ENCODE measurements at places on chromosomes 4 and X. TPM values are rescaled to one million over a fixed set of nuclear protein-coding genes. Genes with fewer than 3 reads are reported as not detected.

Gene PTPN13
- polyA plus RNA-seq: not detected

Gene PPP1R2C
- polyA plus RNA-seq: 2.3 TPM

GRCh38 chr4:30642567-30642966 is 77.6 kb upstream of the PCDH7 start:
- no peak for DNase-seq
- H3K4me1 ChIP-seq: no peaks in the 10 kb centered on the region
- H3K27me3 ChIP-seq: no peaks in the 10 kb centered on the region
- no peak overlapping the region for H3K27ac ChIP-seq

Gene XK
- not detected for polyA plus RNA-seq

DNA sequence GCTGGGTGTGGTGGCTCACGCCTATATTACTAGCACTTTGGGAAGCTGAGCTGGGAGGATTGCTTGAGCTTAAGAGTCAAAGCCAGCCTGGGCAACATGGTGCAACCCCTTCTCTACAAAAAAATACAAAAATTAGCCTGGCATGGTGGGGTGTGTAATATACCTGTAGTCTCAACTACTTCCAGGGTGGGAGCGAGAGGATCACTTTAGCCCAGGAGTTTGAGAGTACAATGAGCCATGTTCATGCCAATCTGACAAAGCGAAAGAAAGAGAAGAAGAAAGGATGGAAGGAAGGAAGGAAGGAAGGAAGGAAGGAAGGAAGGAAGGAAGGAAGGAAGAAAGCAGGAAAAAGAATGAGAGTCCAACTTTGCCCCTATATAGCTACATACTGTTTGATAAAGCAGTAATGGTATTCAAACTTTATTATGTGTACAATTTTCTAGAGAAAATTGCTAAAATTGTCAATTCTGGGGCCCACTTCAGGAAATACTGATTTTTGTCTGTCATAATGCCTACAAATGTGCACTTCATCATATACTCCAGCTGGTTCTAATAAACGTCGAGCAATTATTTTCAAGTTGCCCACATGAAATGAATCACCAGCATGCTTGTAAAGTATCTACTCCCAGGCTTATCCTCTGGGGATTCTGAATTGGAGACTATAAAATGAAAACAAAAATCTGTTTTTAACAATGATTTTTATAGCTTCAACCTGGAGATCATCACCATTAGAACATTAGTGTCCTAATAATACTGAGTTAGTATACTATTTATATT is 132.3 kb downstream of the NDST4 start:
- no peak overlapping the region for H3K27ac ChIP-seq
- no peaks in the 10 kb centered on the region for H3K36me3 ChIP-seq
- no peak overlapping the region for H3K4me3 ChIP-seq
- no peak for DNase-seq
- H3K27me3 ChIP-seq: no peaks in the 10 kb centered on the region

DNA sequence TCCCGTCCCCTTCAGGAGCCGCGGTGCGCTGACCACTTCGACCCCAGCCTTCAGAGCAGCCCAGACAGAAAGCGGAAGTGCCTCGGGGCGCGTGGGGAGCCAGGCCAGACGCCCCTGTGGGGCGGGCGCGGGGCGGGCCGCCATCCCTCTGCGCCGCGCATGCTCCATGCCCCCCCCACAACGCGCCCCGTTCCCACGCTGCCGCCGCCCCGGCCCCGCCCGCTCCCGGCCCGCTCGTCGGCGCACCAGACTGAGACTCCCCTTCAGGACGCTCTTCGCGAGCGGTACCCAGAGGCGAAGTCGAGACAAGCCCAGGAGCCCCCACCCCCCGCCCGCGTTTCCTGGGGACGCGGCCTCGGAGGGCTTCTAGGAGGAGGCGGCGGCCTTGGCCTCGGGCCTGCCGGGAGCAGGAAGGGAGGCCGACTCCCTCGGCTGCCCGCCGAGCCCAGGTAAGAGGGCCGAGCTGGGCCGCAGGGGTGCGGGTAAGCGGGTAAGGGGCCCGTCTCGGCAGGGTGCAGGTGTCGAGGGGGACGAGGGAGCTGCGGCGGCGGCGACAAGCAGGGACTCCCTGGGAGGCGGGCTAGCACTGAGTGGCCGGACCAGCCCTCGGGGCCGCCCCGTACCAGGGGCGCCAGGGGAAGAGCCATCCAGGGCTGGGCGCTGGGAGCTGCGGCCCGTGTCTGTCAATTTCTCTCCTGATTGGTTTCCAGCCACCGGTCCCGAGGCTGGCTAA is at the start of gene ZFP92:
Gene ZFP92 (plus strand): TSS at position 218 of the 733 bp plus-strand sequence. CDS start 6,851 bp downstream, outside the sequence.
- peaks cover 11% of the 10 kb centered on the region for H3K4me1 ChIP-seq
- H3K27me3 ChIP-seq: peaks cover 2% of the 10 kb centered on the region
- no peaks in the 10 kb centered on the region for H3K36me3 ChIP-seq
- H3K27ac ChIP-seq: no peak within 1 kb of the TSS

DNA sequence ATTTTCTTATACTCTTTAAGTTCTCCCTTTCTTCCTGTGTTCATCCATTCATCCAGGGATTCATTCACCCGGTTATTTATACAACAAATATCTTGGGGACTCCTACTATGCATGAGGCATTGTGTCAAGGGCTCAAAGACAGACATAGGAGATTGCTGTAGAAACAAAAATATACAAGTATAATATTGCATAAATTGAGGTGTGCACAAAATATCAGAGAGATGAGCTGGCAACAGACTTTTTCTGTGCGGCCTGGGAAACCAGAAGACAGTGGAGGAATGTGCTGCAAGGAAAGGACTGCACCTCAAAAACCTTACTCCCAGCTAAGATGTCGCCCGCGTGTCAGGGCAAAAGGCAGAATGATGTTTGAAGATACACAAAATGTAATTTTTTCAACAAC is 9.6 kb downstream of the OTOP1 start:
- H3K4me3 ChIP-seq: no peak overlapping the region
- DNase-seq: no peak
- H3K36me3 ChIP-seq: no peaks in the 10 kb centered on the region
- peaks cover 21% of the 10 kb centered on the region for H3K27me3 ChIP-seq
- no peaks in the 10 kb centered on the region for H3K4me1 ChIP-seq
- no peak overlapping the region for H3K27ac ChIP-seq

Gene TMEM156
- 26.9 TPM for polyA plus RNA-seq

GRCh38 chr4:113335746-113336145 is 286.3 kb downstream of the ANK2 start:
- H3K27ac ChIP-seq: no peak overlapping the region
- no peaks in the 10 kb centered on the region for H3K4me1 ChIP-seq
- H3K27me3 ChIP-seq: no peaks in the 10 kb centered on the region
- no peak for DNase-seq
- no peaks in the 10 kb centered on the region for H3K36me3 ChIP-seq

Gene LPAR4
- polyA plus RNA-seq: not detected

Gene CXorf65
- polyA plus RNA-seq: not detected

Gene SLC16A2
- polyA plus RNA-seq: 0.37 TPM

GRCh38 chr4:90027565-90027964 is 99.6 kb upstream of the CCSER1 start:
- DNase-seq: no peak
- H3K27ac ChIP-seq: no peak overlapping the region
- no peaks in the 10 kb centered on the region for H3K4me1 ChIP-seq
- no peaks in the 10 kb centered on the region for H3K36me3 ChIP-seq
- no peak overlapping the region for H3K4me3 ChIP-seq

DNA sequence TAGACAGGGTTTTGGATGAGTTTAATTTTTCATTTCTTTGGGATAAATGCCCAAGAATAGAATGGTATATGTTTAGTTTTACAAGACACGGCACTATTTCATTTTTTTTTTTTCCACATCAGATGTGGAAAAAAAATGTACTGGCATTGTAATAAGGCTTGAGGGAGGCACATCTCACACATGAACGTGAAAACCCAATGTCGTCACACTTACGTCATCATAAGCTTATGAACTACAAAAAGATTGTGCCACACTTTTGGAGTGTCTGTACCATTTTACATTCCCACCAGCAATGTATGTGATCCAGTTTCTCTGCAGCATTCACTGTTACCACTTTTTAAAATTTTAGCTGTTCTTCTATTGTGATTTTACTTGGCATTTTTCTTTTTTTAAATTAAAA is 74.2 kb downstream of the TAF1 start:
- no peak overlapping the region for H3K4me3 ChIP-seq
- H3K36me3 ChIP-seq: peaks cover 4% of the 10 kb centered on the region
- no peak overlapping the region for H3K27ac ChIP-seq
- H3K4me1 ChIP-seq: peaks cover 13% of the 10 kb centered on the region
- no peak for DNase-seq

Gene CITED1
- polyA plus RNA-seq: not detected

GRCh38 chr4:118732591-118733330 is 47.6 kb downstream of the METTL14 start:
- peaks cover 15% of the 10 kb centered on the region for H3K4me1 ChIP-seq
- no peak for DNase-seq
- peaks cover 15% of the 10 kb centered on the region for H3K36me3 ChIP-seq
- no peak overlapping the region for H3K27ac ChIP-seq
- H3K4me3 ChIP-seq: no peak overlapping the region

- H3K36me3 ChIP-seq: peaks cover 12% of the 10 kb centered on the region
- H3K27ac ChIP-seq: peak overlapping the region; percentile 82
- H3K27me3 ChIP-seq: no peaks in the 10 kb centered on the region
Observed at GRCh38 chrX:20253232-20253543, 13.5 kb downstream of the RPS6KA3 start.

DNA sequence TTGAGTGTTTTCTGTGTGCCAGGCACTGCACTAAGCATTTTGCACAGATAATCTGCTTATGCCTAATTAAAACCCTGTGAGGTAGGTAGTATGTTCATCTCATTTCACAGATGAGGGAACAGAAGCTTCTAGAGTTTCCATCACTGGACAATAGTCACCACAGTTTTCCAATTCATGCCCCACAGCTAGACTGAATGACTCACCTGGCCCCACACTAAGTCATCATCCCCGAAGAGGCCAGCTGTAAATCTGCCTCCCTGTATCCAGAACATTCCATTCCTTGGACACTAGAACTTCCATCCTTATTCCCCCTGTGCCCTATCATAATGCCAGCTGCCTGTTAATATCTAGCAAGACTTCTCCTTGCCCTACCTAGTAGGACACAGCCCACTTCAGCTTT is 40.9 kb upstream of the NYX start:
- no peaks in the 10 kb centered on the region for H3K27me3 ChIP-seq
- no peak overlapping the region for H3K27ac ChIP-seq
- no peaks in the 10 kb centered on the region for H3K36me3 ChIP-seq
- no peaks in the 10 kb centered on the region for H3K4me1 ChIP-seq
- no peak for DNase-seq

Gene SPANXA1
- polyA plus RNA-seq: not detected

Gene SLC10A7
- 12.0 TPM for polyA plus RNA-seq

DNA sequence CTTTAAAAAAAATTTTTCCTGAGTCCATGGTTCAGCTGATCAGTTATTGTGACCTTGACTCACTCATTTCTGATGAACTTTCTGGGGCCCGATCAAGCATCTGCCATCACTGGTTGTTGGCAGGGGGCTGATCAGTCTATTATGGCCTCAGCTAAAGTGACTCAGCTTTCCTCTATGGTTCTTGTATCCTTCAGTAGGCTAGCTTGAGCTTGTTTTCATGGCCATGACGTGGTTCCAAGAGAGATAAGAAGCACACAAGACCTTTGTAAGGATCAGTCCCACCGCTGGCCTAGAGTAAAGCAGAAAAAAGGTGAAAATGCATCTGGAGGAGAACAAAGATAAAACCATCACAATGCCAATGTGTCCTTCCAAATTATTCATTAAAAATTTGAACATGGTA is 29.8 kb upstream of the EPGN start:
- H3K27ac ChIP-seq: no peak overlapping the region
- peaks cover 13% of the 10 kb centered on the region for H3K36me3 ChIP-seq
- DNase-seq: no peak
- H3K27me3 ChIP-seq: no peaks in the 10 kb centered on the region
- no peak overlapping the region for H3K4me3 ChIP-seq

GRCh38 chrX:155745792-155746191 is 133.0 kb upstream of the TMLHE start:
- no peak for DNase-seq
- H3K4me3 ChIP-seq: no peak overlapping the region
- no peak overlapping the region for H3K27ac ChIP-seq
- no peaks in the 10 kb centered on the region for H3K4me1 ChIP-seq

DNA sequence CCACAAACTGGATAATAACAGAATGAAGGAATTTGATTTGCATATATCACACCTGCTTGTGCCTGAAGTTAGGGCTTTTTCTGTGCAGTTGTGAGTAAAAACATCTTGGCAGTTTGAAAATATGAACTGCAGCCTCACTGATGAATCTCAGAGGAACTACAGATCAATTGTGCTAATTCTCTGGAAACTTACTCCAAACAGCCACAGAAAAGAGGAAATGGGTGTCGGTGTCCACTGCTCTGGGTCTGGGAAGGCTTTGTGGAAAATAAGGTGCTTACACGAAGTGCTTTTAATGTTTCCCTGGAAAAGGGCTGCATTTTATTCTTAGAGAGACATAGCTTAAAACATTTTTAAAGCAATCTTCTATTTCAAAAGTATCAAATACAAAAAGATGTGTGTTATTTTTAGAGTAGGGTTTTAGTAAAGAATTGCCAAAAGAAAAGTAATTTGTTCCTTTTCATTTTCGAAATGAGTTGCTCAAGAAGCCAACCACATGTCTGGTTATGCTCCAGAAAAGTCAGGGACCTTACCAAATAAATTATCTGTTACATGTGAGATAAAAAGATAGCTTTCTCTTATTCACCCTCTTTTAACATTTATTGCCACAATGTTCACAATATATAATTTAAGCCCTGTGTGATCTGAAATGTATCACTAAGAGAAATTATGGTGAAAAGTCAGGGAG is 240.1 kb downstream of the FRAS1 start:
- H3K27me3 ChIP-seq: peaks cover 11% of the 10 kb centered on the region
- no peaks in the 10 kb centered on the region for H3K4me1 ChIP-seq
- H3K36me3 ChIP-seq: no peaks in the 10 kb centered on the region
- DNase-seq: no peak

- no peaks in the 10 kb centered on the region for H3K4me1 ChIP-seq
- H3K27ac ChIP-seq: no peak overlapping the region
- no peak overlapping the region for H3K4me3 ChIP-seq
- peaks cover 11% of the 10 kb centered on the region for H3K27me3 ChIP-seq
- no peak for DNase-seq
- H3K36me3 ChIP-seq: peaks cover 8% of the 10 kb centered on the region
Observed at GRCh38 chr4:37095925-37096324, 148.6 kb upstream of the NWD2 start.

DNA sequence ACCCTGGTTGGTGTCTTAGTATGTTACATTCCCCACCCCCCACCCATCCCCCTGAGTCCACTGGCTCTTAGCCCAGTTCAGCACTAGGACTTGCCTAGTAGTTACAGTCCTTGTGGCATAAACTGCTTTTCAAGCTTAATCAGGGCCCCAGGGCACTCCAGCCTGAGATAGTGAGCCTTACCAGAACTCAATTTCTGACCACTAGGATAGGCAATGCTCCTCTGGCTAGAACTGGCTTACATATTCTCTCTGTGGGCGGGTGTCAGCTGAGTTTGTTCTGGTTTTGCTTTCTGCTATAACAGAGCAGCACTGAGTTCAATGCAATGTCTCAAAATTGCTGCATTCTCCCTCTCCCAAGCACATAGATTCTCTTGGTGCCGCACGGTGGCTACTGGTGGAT is 391.4 kb upstream of the DIPK2B start:
- peaks cover 5% of the 10 kb centered on the region for H3K27me3 ChIP-seq
- H3K4me1 ChIP-seq: no peaks in the 10 kb centered on the region
- DNase-seq: no peak
- no peak overlapping the region for H3K4me3 ChIP-seq

Gene RAB41
- polyA plus RNA-seq: not detected

GRCh38 chr4:40525752-40526598 is 103.7 kb downstream of the RBM47 start:
- DNase-seq: no peak
- H3K27ac ChIP-seq: no peak overlapping the region
- no peak overlapping the region for H3K4me3 ChIP-seq
- H3K36me3 ChIP-seq: no peaks in the 10 kb centered on the region

Gene ODAM
- polyA plus RNA-seq: not detected
